ENCODE measurements at places on chromosomes 12 and 14. TPM values are rescaled to one million over a fixed set of nuclear protein-coding genes. Genes with fewer than 3 reads are reported as not detected.

The HSP90B1 gene
- total RNA-seq, result 337 TPM

The CCDC177 gene
- under 0.01 TPM for total RNA-seq

The FSCB gene
- total RNA-seq, result 0.04 TPM

The OLR1 gene
- total RNA-seq, result 0.13 TPM

The TMTC1 gene
- total RNA-seq, result 34.7 TPM

The CLEC4C gene
- total RNA-seq, result not detected

The SCNN1A gene
- total RNA-seq, result not detected

The TEX22 gene
- total RNA-seq, result 0.49 TPM

The SLC10A1 gene
- total RNA-seq, result not detected

The SUSD6 gene
- total RNA-seq, result 7.8 TPM

The KDM2B gene
- total RNA-seq, result 15.3 TPM

The GLIPR1 gene
- 11.3 TPM for total RNA-seq

The LRP1-AS gene
- total RNA-seq, result 0.66 TPM

The TMPRSS12 gene
- not detected for total RNA-seq

The CMA1 gene
- total RNA-seq, result 0.13 TPM

The OR6C65 gene
- total RNA-seq, result not detected

The GALNT16 gene
- 10.7 TPM for total RNA-seq

The C12orf60 gene
- total RNA-seq, result 1.4 TPM

The BCAT1 gene
- total RNA-seq, result 58.1 TPM

The RHOJ gene
- 7.1 TPM for total RNA-seq

The C12orf42 gene
- total RNA-seq, result 1.7 TPM

The EMP1 gene
- 70.0 TPM for total RNA-seq

The MAP3K12 gene
- total RNA-seq, result 15.3 TPM

The GALNT8 gene
- 5.5 TPM for total RNA-seq

The BDKRB1 gene
- total RNA-seq, result 0.53 TPM

The GRIN2B gene
- 0.58 TPM for total RNA-seq

The NELL2 gene
- total RNA-seq, result 1.5 TPM

The GALNT4 gene
- total RNA-seq, result 4.7 TPM

The NPAS3 gene
- 5.7 TPM for total RNA-seq

The CPNE6 gene
- total RNA-seq, result not detected

The ESPL1 gene
- total RNA-seq, result 4.0 TPM

The MYF5 gene
- 31.1 TPM for total RNA-seq

The ZNF385A gene
- total RNA-seq, result 2.7 TPM

The IFNG-AS1 gene
- total RNA-seq, result 0.31 TPM

The LMNTD1 gene
- total RNA-seq, result 0.18 TPM

The FGF23 gene
- total RNA-seq, result 0.04 TPM

The LRRIQ1 gene
- total RNA-seq, result 0.53 TPM

The MYH7 gene
- total RNA-seq, result 124 TPM

The SERPINA10 gene
- not detected for total RNA-seq

Measured in muscle of leg (tissue), 16 donors.